ENCODE measurements at places on chromosomes 4 and X.

DNA sequence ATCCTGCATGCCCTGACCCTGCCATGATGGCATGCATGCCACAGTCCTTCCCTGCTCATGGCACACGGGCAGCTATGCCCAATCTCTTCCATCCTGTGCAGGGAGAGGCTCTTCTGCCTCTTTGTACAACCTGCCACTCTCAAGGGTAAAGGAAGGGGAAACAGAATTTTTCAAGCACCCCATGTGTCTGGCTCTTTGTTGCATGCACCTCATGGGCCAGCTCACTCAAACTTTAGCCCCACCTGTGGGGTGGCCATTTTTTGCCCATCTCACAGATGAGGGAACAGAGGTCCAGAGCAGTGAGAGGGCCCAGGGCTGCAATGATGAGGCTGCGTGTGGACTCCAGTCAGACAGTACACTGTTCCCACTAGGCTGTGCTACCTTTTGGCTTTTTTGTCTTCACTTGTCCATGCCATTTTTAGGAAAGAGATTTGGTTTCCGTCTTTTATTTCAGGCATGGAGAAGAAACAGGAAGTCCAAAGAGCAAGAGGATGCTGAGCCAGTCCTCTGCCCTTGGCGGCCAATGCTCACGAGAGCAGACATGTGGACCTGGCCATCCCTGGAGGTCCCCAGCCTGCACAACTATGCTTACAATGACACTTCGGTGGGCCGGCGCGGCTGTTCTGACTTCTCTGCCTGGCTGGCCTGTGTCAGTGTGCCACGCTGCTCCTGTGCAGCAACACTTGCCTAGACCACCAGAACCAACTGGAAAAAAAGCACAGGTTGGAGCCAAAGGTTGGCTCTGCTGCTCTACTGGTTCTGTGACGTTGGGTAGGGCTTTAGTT is 45.6 kb downstream of the NSG1 start:
- DNase-seq, result no peak

- DNase-seq, result no peak
Observed at GRCh38 chrX:37757082-37757481, 22.8 kb upstream of the CYBB start.

- no peak for DNase-seq
Observed at GRCh38 chr4:53009824-53010223, 147.7 kb downstream of the RASL11B start.

GRCh38 chrX:29012867-29013266 is 425.6 kb downstream of the IL1RAPL1 start:
- no peak for DNase-seq

Data from T-cell (primary cell).